ENCODE measurements at places on chromosomes 13 and 19.

- DNase-seq = no peak
These were observed 29.0 kb upstream of the WASF3 start for GRCh38 chr13:26528527-26528926.

GRCh38 chr19:55986487-55986886, at the start of gene NLRP5:
Gene NLRP5 (plus strand): TSS chr19:55986775.
- DNase-seq = no peak

DNA sequence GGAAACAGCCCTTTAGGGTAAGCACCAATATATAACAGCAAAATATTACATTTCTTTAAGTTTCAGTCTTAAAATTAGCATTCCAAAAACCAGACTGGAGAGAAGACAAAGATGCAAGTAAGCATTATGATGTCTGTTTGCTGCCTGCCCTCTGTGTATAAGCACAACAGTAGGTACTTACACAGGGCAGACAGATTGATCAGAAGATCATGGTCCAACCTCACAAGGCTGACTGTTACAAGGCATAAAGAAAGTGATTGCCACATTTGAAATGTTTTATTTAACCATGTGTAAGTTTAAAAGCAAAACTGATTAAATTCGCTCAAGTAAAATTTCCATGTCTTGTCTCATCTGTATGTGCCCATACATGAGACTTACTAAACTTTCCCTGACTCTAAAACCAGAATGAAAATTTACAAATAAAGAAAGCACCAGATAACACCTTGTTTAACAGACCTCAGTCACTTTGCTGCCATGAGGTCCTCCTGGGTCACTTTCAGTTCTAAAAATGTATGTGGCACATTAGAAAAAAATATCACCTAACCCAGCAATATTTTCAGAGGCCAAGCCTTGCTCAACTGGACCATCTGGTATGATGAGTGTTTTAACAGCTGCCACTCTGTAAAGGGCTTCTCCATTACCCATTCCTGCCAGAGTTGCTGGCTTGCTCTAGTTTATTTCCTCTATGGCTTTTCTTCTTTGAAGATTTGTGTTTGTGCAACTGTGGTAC, 297.0 kb downstream of the RBM26 start:
- DNase-seq = no peak

- no peak for DNase-seq
These were observed 66.0 kb upstream of the ZNF420 start for GRCh38 chr19:37012093-37012745.

DNA sequence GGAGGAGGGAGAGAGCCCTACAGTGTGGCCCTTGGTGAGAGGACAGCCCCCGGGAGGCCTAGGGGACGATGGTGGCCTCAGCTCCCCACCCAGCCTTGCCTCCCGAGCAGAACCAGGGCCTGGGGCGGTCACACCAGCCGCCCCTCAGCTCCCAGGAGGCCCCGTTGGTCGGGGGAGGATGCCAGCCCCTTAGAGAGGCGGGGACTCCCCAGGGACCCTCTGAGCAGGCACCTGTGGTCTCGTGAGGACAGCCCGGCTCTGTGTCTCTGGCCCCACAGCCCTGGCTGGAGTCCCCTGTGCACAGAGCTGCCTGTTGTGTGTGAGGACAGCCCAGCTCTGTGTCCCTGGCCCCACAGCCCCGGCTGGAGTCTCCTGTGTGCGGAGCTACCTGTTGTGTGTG, 158.8 kb downstream of the KDM4B start:
- DNase-seq = no peak
